Adrenal gland (tissue), 19 donors: ENCODE measurements at places on chromosomes 6 and 20. TPM values are rescaled to one million over a fixed set of nuclear protein-coding genes. Genes with fewer than 3 reads are reported as not detected.

Gene OTOR
- not detected for total RNA-seq

Gene EHMT2
- 56.7 TPM for total RNA-seq

Gene LSM14B
- total RNA-seq: 29.3 TPM

Gene TREML4
- total RNA-seq: not detected

Gene FAM217A
- not detected for total RNA-seq

Gene KCNK5
- total RNA-seq: 0.48 TPM

Gene SLC22A7
- not detected for total RNA-seq

Gene GRM4
- not detected for total RNA-seq

Gene MYLK4
- total RNA-seq: 0.61 TPM

Gene SEC23B
- total RNA-seq: 75.2 TPM

Gene OPN5
- not detected for total RNA-seq

Gene GPR6
- total RNA-seq: not detected

Gene IL17F
- not detected for total RNA-seq

Gene MARCKS
- total RNA-seq: 43.4 TPM

Gene GATA5
- 6.1 TPM for total RNA-seq

Gene XKR7
- not detected for total RNA-seq

Gene TAF4
- total RNA-seq: 30.9 TPM

Gene CEP250
- 28.3 TPM for total RNA-seq

Gene UBE2C
- total RNA-seq: 1.6 TPM

Gene ZKSCAN8
- 24.6 TPM for total RNA-seq
